HEK293T (cell line): ENCODE measurements at places on chromosomes 5 and 9.

DNA sequence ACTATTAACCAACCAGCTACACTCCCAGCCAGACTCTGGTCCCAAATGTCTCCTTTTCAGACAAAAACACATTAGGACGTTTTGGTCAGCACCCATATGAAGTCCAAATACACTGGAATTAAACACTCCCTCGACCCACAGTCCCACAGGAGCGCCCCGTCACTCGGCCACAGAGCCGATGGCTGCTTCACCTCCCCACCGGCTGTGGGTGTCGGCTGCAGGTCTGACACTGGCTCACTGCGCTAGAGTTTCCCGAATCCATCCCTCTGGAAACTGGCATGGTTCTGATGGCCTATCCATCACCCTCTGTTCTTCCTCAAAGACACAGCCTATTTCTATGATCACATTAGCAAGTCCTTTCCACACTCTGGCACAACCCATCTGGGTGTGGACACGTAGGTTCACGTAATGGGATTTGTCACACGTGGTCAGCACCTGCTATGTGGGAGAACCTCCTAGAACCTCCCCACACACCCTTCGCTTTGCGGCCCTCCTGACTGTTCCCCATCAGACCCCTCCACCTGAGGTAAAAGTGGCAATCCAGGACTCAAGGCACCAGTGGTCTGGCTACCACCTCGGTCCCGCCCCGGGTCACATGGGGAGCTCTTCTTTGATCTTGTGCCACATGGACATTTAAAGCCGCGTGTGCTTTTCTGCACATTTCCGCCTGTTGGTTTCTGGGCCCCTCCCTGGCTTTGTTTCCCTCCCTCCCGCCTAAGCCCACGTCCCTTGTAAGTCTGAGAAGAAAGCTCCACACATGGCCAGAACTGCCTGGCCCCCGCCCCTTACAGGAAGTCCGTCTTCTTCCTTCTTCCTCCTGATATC is 131.1 kb upstream of the PHYKPL start:
- DNase-seq: no peak

- DNase-seq: peak; percentile 23
These were observed 23.4 kb downstream of the UBLCP1 start for GRCh38 chr5:159286420-159287035.

GRCh38 chr9:123835821-123836220 is 94.1 kb downstream of the DENND1A start:
- DNase-seq: no peak

- DNase-seq: no peak
These were observed 182.4 kb downstream of the IRX1 start for GRCh38 chr5:3778000-3778550.

GRCh38 chr9:89037891-89038290 is 46.6 kb downstream of the S1PR3 start:
- no peak for DNase-seq
